ENCODE measurements at places on chromosomes 16 and 17.

GRCh38 chr17:45936610-45937009, 42.3 kb downstream of the MAPT start:
- DNase-seq = peak; percentile 29

DNA sequence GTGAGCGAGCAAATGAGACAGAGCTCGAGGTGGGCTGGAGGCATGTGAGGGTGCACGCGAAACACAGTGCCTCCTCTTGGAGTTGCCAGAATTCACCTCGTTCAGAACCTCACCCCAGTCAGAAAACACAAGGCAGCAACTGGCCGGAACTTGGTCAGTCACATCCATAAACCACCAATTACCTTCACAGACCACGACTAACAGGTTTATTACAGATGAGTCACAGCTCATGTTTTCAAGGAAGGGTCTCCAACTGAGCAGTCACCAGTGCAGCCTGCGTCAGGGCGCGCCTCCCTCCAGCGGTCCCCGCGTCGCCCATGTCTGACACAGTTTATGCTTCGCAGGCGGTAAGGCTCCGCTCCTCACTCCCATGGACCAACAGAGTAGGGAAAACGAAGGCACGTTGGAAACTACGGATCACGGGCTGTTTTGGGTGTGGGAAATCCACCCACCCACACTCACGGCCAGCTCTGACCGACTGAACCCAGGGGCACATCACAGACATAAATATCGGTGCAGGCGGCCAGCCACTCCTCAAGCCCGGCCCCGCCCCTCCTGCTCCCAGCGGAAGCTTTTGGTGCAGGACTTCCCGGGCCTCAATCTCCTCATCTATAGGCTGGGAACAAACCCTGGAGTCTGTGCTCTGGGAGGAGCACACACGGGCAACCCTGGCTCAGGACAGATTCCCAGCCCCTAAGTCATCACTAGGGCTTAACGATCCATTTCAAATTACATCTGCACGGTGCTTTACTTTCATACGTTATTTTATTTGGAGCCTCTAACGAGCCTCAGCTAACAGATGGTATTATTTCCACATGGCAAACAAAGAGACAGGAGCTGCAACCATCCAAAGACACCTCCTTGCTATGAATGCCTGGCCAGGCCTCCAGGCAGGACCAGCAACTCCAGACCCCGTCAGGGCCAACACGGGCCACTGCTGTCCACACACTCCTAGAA, 126.3 kb downstream of the ZNF778 start:
- no peak for DNase-seq

DNA sequence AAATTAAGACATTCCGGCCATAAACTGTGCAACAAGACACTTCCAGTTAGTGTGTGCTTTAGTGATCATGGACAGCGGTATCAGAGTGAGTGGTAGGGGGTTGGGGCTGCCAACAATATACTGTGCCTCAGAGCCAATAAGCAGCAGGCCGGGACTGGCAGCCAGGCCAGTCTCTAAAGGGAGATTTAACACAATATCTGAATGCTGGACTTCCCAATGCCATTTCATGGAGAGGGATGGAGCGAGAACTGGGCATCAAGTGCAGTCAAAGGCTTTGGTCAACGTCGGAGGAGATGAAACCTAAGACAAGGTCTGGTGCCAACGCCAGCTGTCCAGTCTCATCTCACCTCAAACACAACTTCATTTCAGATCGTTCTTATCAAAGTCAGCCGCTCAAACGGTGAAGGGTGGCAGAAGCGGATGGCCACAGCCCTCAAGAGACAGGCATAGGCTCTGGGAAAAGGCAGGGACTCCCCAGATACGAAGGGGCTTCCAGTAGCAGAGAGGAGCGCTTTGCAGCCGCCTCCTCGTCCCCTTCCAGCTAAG, 935 bp downstream of the USP32 start:
- DNase-seq = no peak

GRCh38 chr16:31206776-31207175, 4.2 kb upstream of the PYCARD start:
- DNase-seq = no peak

- no peak for DNase-seq
Observed at GRCh38 chr17:71494062-71494855, 626.6 kb upstream of the SOX9 start.

Data from NCI-H345 (cell line).